Smooth muscle cell of the brain vasculature (primary cell): ENCODE measurements at places on chromosomes 16 and 17.
A peak's percentile ranks its signal among the peaks of the same experiment; 100 is the strongest.

GRCh38 chr17:1908699-1909309 is 79.0 kb downstream of the RPA1 start:
- DNase-seq: peak; percentile 36

- DNase-seq: no peak
Measured at GRCh38 chr17:58189436-58190146, 2.9 kb upstream of the EPX start.

DNA sequence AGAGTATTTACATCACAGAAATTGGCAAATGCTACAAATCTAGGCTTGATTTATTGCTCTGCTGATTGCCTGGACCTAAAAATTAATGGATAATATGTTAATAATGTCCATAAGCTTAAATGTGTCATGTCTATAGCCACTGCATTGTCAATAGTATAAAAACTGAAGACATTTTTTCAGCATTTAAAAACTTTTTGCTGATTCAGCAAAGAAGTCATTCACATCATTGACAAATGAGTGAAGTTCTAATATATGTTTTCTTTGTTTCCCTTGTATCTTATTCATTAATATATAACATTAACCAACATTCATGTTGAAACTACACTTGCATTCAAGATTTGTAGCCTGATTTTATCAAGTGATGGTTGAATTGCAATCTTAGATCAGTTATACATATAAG is 214.7 kb upstream of the XYLT1 start:
- no peak for DNase-seq

GRCh38 chr16:63938661-63939060 is 1183.2 kb downstream of the CDH11 start:
- DNase-seq: no peak

DNA sequence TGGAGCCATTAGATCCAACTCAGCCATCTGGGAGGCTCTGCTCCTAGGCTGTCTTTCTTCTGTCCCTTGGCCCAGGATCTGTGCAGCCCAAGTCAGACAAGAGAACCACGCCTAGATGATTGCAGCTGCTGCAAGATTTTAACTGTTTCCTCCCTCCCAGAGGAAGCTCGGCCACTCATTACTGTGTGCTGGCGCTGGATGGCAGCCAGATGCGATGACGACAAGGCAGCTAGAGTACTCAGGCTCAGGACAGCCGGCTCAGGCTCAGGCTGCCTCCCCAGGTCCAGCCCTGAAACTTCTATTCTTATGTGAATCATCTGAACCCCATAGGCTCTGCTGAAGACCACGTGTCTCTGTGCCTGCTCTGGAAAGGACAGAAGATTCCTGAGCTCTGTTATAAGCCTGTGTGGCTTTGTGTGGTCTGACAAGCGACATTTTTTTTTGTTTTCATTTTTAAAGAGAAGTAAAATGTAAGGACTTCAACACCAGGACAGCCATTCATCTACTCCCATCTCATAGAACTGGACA is 32.1 kb upstream of the FBXW10B start:
- peak; percentile 89 for DNase-seq

DNA sequence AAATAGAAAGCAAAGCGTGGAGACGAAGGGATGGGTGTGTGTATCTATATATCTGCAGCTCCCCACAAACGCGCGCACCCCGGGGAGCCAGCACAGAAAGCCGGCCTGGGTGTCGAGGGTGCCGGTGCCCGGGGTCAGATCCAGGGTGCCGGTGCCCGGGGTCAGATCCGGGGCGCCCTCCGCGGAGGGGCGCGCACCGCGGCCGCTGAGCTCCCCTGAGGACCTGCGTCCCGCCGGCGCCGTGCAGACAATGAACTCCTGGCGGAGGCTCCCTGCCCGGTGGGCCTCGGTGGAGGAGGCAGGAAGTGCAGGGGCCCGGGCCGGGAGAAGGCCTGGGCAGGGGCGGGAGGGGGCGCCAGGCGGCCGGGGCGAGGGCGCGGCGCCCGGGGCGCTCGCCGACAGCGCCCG is 1.1 kb downstream of the ZNF423 start:
- DNase-seq: no peak

DNA sequence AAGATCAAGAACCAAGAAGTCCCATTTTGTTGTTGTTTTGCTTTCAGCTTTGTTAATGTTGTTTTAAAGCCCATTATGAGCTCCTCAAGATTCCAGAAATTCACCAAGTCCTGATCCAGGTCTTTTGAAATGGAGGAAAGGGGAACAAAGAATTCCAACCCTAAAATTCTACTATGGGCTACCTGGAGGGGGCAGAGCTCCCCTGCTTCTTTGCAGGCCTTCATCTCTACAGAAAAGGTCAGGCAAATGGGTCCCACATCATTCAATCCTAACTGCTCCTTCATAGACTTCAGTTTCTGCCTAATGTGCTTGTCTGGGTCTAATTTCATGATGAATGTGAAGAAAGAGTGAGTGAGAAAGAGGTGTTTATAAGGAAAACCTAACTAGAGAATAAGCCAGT is 375.5 kb downstream of the TOX3 start:
- no peak for DNase-seq

GRCh38 chr16:89562939-89563338 is 2.5 kb downstream of the RPL13 start:
- DNase-seq: no peak

- no peak for DNase-seq
Measured at GRCh38 chr17:78761789-78762406, 20.2 kb downstream of the CYTH1 start.

- no peak for DNase-seq
Measured at GRCh38 chr16:9415545-9415944, 324.1 kb downstream of the HAPSTR1 start.

- DNase-seq: no peak
Measured at GRCh38 chr17:66268247-66268927, 34.0 kb upstream of the PRKCA start.

DNA sequence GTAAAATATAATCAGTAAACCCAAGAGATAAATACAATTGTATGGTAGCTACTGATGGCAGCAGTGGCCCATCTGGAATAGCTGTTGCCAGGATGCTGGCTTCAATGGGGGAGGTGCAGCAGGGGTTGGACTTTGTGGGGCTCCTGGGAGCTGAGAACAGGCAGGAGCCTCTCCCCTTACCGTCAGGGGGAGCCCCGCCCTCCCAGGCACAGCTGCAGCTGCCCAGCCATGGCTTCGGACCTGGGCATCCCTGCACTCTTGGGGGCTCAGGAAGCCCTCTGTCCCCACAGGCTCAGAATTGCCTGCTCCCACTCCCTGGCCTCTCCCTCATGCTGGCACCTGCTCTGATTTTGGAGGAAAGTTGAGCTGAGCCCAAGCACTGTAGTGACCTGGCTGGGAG is 741.1 kb downstream of the CDH11 start:
- DNase-seq: no peak

- no peak for DNase-seq
Measured at GRCh38 chr16:79122343-79122742, 478.2 kb downstream of the MAF start.

DNA sequence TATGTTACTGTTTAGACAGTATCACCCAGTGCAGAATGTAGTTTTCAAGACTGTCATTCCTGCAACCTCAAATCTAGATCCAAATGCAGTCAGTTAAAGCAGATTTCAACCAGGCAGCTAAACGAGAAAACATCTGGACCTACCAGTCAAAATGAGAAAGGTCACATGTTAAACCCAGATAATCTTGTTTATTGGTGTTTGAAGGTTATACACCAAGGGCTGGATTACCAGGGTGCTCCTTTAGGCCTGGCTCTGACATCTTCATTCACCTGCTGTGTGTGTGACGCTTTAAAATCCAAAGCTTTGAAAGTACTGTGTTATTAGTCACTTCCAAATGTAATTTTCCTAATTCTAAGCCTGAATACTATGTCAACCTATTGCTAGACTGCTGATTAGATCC is 54.9 kb downstream of the IKZF3 start:
- DNase-seq: no peak

DNA sequence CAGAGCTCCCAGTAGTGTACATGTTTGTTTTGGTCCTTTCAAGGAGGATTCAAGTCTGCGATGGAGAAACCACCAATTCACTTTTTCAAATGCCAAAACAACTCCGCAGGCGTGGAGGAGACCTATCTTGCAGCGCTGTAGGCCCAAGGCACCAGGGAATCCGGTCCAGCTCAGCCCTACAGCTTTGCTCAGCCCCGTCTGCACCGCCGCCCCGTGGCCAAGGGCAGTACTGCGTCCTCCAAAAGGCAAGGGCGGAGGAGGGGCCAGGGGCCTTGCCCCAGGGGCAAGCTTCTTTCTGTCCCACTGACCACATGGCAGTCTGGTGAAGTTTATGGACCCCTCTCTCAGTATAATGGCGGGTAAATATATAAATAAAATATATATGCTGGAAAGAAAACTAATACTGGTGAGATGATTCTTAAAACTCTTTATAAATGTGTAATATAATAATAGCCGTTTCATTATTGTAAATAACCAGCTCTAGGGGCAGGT is 709 bp upstream of the CD300LG start:
- DNase-seq: peak; percentile 18

GRCh38 chr17:37050920-37051319 is 102.2 kb downstream of the AATF start:
- DNase-seq: no peak

DNA sequence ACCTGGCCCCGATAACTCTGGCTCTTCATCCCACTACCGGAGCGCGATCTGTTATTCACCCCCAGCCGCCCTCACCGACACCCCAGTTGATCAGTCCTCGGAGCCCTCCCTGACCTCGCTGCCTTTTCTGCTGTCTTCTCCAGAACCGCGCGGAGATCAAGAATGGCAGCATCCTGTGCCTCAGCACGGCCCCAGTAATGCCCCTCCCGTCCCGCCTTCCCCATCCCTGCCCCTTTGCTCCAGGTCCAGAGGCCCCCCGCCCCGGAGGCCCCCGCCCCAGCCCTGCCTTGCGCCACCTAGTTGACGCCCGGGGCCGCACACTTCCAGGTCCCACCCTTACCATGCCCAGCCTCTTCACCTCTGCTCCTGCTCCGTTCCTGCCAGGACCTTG is 872 bp downstream of the ELMO3 start:
- no peak for DNase-seq

- DNase-seq: no peak
Measured at GRCh38 chr17:58377661-58378060, 25.7 kb upstream of the SUPT4H1 start.

DNA sequence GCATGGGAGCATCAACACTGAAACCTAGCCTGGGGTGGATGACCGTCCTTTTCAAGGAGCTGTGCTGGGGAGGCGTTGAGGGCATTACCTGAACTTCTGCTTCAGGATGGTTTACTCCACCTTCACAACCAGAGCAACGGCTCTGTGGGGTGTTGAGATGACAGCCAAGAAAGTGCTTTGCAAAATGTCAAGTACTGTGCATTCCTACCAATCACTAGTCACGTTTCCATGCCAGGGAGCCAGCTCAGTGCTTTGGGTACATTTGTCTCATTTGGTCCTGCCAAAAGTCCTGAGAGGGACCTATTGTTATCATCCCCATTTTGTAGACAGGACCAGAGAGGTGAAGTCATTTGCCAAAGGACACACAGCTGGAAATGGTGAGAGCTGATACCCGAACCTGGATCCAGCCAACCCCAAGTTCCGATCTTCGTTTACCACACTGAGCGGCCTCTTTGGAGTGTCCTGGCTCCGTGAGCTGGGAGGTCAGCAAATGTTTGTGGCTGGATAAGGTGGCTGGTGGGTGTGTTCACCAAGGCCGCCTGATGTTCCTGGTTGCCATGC is 61.6 kb downstream of the IRF8 start:
- DNase-seq: no peak

DNA sequence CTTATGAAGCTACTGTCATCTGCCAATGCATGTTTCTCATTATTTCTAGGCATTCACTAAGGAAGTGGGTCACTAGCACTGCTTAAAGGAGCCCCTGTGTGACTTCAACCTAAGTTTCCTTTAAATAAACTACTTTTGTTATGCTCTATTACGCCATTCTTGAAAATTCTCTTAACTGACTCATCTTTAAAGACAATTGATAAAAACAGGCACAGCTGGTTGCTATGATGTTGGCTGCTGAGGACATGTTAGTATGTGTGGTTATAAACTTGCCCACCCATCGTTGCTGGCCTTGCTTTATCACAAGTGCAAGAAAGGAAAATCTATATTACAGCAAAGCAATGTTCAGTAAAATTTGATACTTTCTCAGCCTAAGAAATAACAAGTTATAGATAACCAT is 75.8 kb upstream of the CNTNAP4 start:
- no peak for DNase-seq

GRCh38 chr16:22198547-22199293 is 7.4 kb upstream of the EEF2K start:
- DNase-seq: no peak

- DNase-seq: peak; percentile 1
Measured at GRCh38 chr17:58786586-58787295, 31.1 kb downstream of the PPM1E start.

DNA sequence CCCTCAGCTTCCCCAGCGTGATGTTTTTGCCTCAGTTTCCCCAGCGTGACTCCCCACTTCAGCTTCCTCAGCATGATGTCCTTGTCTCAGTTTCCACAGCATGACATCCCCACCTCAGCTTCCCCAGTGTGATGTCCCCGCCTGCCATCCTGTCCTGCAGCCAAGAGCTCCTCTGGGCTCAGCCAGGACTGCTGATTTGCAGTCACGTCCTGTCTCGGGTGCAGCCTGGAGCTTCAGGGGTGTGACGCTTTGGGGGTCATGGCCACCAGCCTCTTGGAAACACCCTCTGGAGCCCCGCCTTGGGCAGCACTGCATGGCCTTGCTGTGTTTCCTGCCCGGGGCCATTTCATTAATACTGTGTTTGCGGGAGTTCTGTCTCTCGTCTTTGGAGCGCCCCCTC is 16.5 kb upstream of the NUDT16L1 start:
- no peak for DNase-seq

DNA sequence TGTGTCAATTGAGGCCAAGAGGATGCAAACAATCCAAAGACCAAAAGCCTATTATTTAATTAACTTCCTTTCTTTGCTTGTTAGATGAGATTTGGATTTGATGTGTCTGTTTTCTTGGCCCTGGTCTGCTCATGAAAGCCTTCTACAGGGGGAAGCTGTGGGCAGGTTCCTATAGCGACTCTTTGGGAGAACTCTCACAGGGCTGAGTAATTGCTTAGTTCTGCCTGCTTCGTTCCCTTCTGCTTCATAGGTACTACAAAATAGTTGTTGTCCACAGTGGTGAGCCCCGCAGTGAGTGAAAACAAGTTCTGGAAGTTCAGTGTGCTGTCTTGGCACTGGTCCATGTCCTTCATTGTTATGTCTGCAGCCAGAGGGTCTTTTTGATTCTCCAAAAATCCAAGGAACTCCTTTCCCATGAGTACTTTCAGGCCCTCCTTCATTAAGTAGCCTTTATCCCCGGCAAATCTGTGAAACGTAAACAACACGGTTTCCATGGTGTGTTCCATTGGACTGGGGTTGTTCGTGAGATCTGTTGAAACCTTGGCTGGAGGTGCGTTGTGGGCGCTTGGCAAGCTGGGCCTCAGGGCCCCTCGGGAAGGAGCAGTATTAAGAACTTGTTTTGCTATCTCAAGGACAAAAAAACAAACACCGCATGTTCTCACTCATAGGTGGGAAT is 30.0 kb upstream of the ANKRD40CL start:
- no peak for DNase-seq

- no peak for DNase-seq
Measured at GRCh38 chr17:34667656-34668055, 88.3 kb downstream of the TMEM132E start.

- DNase-seq: no peak
Measured at GRCh38 chr17:63500543-63501390, 22.4 kb upstream of the KCNH6 start.

GRCh38 chr17:305090-305976 is 47.3 kb downstream of the RPH3AL start:
- DNase-seq: no peak
